ENCODE measurements at places on chromosomes 1 and 21. TPM values are rescaled to one million over a fixed set of nuclear protein-coding genes. Genes with fewer than 3 reads are reported as not detected.

DNA sequence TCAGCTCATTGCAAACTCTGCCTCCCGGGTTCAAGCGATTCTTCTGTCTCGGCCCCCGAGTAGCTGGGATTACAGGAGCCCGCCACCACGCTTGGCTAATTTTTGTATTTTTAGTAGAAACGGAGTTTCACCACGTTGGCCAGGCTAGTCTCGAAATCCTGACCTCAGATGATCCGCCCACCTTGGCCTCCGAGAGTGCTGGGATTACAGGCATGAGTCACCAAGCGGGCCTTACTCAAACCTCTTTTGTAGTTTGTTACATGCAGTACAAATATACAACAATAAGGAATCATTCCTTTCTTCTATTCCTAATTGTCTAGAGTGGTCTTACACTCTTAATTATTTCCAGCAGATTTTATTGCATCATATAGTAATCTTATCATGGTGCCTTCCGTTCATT, 16.6 kb downstream of the SPATA17 start:
- no peaks in the 10 kb centered on the region for H3K27me3 ChIP-seq
- H3K4me3 ChIP-seq = no peak overlapping the region
- H3K27ac ChIP-seq = no peak overlapping the region
- no peaks in the 10 kb centered on the region for H3K4me1 ChIP-seq
- no peaks in the 10 kb centered on the region for H3K36me3 ChIP-seq

GRCh38 chr1:31667065-31667785, 22.5 kb upstream of the PEF1 start:
- peaks cover 5% of the 10 kb centered on the region for H3K27me3 ChIP-seq
- no peak for DNase-seq
- H3K4me1 ChIP-seq = peaks cover 11% of the 10 kb centered on the region
- H3K36me3 ChIP-seq = no peaks in the 10 kb centered on the region

DNA sequence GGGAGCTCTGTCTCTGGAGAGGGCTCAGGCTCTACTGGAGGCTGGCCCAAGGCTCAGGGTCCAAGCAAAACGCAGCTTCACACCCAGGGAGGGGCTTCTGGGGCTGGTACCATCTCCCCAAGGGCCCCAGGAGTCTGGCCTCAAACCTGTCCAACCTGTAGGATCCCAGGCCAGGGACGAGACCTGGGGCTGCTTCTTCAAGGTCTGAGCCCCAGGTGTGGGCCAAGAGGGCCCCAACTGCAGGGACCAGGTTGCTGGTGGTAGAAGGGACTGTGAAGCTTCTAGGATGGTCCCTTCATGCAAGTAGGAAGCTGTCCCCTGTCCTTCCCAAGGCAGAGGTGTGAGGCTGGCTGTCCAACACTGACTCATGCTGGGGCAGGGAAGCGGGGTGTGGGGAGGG, 7.8 kb upstream of the MMEL1 start:
- peaks cover 16% of the 10 kb centered on the region for H3K4me1 ChIP-seq
- no peaks in the 10 kb centered on the region for H3K36me3 ChIP-seq
- DNase-seq = no peak
- no peak overlapping the region for H3K4me3 ChIP-seq

GRCh38 chr1:66265796-66266195, 268.2 kb upstream of the SGIP1 start:
- H3K4me3 ChIP-seq = no peak overlapping the region
- peaks cover 22% of the 10 kb centered on the region for H3K4me1 ChIP-seq

GRCh38 chr1:224534731-224535130, 81.4 kb upstream of the CNIH3 start:
- H3K27ac ChIP-seq = no peak overlapping the region
- no peak for DNase-seq
- no peak overlapping the region for H3K4me3 ChIP-seq

The CHIA gene
- not detected for total RNA-seq

The NLRP3 gene
- total RNA-seq = 13.8 TPM

- DNase-seq = no peak
- no peak overlapping the region for H3K27ac ChIP-seq
Measured at GRCh38 chr1:43492826-43493225, 37.9 kb upstream of the PTPRF start.

- no peak for DNase-seq
- H3K36me3 ChIP-seq = no peaks in the 10 kb centered on the region
- no peaks in the 10 kb centered on the region for H3K27me3 ChIP-seq
- H3K4me1 ChIP-seq = no peaks in the 10 kb centered on the region
Measured at GRCh38 chr1:208043691-208044181, 132.8 kb upstream of the CD34 start.
